ENCODE measurements at places on chromosomes 3 and 15.
A peak's percentile ranks its signal among the peaks of the same experiment; 100 is the strongest.

DNA sequence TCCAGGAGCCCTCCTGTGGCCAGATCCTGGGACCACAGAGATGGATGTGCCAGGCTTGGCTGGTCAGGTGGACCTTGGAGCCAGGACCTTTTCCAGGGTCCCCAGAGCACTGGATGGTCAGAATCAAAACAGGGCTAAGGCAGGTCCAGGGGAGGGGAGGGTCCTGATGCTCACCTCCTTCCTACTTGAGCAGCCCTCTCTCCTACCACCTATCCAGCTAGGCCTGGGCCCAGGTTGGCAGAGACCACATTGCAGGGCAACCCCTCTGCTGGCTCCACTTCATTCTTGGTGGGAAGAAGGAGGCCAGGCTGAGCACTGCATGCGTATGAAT lies 28.5 kb upstream of the SFMBT1 start:
- no peak for DNase-seq

GRCh38 chr15:101338502-101339057 lies 43.5 kb upstream of the SNRPA1 start:
- DNase-seq: no peak

DNA sequence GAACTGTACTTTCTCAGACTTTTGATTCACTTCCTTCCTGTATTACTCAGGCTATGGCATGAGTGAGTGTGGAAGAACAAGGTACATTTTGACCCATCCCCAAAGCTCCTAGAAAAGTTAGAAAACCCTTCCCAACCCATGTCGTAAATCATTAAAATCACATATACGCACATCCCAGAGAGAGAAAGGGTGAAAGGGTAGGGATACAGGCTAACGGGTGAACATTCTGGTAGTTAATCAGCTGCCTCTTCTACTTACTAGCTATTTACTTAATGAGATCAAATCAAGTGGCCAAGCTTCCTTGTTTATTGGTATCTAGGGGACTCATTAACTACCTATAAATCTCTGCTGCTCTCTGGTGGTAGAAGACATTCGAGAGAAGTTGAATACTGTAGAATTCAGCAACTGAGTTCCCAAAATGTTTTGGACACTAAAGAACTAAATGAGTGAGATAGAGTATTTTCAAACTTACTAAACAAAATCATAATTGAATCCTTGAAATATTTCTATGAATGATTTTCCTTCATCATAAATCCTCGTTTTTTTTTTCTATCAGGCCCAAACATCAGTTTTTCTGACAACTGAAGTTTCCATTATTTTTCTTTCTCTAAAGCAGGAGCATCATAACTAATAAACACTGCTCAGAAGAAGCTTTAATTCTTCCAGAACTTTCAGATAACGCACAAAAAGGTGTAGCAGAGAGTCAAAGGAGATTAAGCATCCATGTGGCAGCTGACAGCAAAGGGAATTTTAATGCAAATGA lies 124.2 kb downstream of the IMPG2 start:
- peak; percentile 61 for DNase-seq

DNA sequence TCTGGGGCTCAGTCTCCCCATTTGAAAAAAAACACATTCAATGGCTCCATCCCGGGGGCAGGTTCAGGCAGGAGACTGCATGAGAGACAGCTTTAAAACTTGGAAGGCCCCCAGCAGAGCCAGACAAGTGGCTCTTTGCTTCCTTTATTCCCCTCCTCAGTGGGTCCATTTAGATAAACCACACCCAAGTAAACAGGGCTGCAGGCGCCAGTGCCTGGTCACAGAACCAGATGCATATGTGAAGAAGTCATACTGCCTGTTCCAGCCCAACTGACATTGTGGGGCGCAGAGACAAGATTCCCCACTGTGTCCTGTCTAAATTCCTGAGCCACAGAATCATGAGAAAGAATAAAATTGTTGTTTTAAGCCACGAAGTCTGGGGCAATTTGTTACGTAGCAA lies 9.0 kb downstream of the FBN1 start:
- DNase-seq: no peak

GRCh38 chr3:177554895-177555759 lies 357.8 kb upstream of the TBL1XR1 start:
- DNase-seq: no peak

DNA sequence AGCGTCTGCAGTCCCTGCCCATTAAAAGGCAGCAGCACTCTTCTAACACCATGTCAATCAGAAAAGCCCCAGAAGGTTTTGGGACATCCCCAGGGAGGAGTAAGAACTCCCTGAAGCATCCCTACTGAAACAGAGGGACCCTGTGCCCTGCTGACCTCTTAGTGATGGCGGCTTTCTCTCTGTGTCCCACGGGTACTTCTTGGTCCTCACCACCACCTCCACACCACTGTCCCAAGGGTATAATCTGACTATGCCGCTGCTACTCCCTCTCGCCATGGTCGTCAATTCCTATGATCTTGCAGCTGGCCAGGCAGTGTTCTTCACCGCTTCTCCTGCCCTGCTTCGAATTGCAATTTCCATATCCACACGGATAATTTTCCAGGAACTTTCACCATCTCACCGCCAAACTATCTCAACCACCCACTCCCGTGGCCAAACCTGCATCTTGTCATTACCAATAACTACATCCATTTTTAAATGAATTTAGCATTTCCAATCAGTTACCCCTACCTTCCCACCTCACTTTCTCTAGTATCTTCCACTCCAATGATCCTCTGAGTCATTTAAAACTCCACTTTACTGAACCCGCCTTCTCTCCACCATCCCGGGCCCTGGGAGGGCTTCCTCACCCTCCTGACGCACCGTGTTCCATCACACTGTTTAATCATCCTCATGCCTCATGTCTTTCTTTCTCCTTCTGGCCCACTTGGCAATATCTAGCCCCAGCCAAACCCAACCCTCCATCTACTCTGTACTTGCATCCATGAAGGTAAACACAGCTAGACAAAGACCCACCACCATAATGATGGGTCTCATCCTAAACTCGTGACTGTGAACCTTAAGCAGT lies 23.7 kb downstream of the PRR23E start:
- no peak for DNase-seq

Data from SW 1271 (cell line).